ENCODE measurements at places on chromosomes 7 and 10.

- no peak for DNase-seq
Observed at GRCh38 chr10:81866753-81867152, 8.2 kb upstream of the NRG3 start.

- no peak for DNase-seq
Observed at GRCh38 chr7:18293759-18294158, 201.8 kb upstream of the HDAC9 start.

- DNase-seq = no peak
Observed at GRCh38 chr10:63653747-63654146, 132.5 kb downstream of the REEP3 start.

DNA sequence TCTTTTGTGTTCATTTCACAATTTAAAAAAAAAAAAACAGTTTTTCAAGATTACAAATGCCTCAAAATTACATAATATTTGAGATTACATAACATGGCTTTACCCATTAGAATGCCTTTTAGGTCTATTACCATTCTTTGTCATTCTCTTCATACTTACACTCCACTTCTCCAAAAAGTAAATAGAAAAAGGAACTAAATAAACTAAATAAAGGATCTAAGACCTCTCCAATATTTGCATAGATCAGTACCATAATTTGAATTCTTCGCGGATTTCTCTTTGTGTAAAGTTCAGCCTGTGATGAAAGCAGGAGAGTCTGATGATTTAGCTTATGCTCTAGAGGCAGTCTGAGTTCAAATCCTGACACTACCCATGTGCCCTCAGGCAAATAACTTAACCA lies 56.4 kb upstream of the C1GALT1 start:
- no peak for DNase-seq

DNA sequence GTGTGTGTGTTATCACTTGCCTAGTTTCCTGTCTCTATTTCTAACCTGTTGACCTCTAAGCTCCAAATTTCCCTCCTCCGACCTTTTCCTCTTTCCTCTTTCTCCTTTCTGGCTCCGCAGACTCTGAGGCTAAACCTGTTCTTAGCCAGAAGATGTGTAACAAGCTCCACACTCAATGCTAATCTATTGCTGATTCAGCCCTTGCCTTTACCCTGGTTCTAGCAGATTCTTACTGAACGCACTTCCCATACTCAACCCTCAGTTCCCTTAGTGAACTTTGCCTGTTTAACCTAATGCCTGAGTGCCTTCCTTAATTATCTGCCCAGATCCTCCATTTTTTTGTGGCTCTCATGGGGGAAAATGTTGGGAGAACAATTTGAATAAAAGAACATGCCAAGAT lies 30.0 kb upstream of the SGMS1 start:
- DNase-seq = no peak

DNA sequence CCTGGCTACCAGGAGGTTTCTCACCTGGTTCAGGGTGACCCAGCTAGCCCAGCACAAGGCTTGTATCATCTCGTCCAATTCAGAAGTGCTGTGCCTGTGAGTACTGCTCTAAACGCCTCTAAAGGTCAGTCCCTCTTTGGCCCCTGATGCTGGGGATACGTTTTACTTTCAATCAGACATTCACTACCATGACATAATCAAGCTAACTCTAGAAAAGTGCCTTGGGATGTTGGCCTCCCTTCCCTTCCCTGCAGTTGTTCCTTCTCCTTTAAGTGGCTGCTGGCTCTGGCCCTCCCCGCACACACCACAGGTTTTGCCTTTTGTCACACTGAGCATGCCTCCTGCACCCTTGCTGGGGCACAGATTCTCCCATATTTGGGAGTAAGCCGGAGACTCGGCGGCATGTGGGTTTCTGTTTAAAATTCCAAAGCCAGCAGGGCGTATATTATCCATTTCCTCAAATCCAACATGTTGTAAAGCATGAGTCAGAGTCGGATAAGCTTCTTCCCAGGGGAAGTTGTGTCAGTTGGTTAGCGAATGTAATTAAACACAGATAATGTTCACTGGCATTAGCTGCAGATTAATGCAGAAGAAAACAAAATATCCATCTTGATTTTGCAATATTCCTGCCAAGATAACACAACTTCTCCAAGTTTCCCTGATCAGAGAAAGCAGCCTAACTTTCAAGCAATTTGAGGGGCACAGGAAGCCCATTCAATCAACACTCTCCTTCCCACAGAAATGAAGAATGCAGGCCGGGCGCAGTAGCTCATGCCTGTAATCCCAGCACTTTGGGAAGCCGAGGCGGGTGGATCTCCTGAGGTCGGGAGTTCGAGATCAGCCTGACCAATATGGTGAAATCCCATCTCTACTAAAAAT lies 31.8 kb upstream of the VCL start:
- no peak for DNase-seq

- DNase-seq = no peak
Observed at GRCh38 chr10:79268161-79268601, 79.1 kb upstream of the PPIF start.

DNA sequence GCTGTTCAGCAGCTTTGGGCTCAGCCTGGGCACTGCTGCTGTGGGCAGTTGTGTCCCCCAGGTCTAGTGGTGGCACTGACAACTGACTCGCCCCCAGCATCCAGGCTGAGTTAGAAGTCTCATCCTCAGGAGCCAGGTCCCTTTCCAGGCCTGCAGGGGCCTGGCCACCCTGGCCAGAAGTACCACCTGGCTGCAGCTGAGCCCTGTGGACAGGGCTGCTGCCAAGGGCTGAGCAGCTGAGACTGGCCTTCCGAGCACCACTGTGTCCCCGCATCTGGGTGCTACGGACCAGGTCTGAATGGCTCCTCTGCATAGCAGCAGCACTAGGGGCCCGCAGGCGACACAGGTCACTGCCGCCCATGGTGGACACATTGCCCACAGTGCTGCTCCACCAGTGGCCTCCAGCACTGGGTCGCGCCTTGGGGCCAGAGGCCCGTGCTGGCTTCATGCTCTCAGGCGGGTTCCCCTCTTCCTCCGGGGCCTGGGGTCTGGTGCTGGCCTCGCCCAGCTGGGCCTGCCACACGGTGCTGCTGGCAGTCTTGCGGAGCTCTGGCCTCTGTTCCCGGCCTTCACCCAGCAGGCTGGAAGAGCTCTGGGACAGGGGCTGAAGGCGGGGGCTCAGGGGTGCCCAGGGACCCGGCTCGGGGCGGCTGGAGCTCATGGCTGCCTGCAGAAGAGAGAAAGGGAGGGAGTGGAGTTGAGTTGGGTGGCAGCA lies 6.2 kb downstream of the GPRIN2 start:
- no peak for DNase-seq

- no peak for DNase-seq
Observed at GRCh38 chr7:73437621-73438416, 4.2 kb downstream of the FZD9 start.

GRCh38 chr10:98244586-98244985 lies 23.4 kb downstream of the LOXL4 start:
- no peak for DNase-seq

- no peak for DNase-seq
Observed at GRCh38 chr7:139730746-139731612, 46.8 kb downstream of the HIPK2 start.

DNA sequence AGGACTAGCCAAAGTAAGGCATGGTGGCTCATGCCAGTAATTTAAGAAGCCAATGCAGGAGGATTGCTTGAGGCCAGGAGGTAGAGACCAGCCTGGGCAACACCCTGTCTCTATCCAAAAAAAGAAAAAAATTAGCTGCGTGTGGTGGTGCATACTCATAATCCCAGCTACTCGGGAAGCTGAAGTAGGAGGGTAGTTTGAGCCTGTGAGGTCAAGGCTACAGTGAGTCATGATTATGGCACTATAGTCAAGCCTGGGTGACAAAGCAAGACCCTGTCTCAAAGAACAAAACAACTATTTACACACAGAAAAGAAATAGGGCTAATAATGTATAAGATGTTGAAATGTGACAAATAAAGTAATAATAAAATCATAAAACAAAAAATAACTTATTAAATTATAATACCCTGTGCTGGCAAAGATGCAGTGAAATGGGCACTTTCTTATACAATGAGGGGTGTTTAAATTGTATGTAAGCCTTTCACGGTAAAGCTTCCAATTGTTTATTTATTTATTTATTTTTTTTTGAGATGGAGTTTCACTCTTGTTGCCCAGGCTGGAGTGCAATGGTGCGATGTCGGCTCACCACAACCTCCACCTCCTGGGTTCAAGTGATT lies 175.2 kb downstream of the TPST1 start:
- DNase-seq = no peak

GRCh38 chr10:97081621-97082235 lies 104.0 kb downstream of the SLIT1 start:
- DNase-seq = peak; percentile 65

- no peak for DNase-seq
Observed at GRCh38 chr7:1508277-1508758, 4.1 kb upstream of the INTS1 start.

DNA sequence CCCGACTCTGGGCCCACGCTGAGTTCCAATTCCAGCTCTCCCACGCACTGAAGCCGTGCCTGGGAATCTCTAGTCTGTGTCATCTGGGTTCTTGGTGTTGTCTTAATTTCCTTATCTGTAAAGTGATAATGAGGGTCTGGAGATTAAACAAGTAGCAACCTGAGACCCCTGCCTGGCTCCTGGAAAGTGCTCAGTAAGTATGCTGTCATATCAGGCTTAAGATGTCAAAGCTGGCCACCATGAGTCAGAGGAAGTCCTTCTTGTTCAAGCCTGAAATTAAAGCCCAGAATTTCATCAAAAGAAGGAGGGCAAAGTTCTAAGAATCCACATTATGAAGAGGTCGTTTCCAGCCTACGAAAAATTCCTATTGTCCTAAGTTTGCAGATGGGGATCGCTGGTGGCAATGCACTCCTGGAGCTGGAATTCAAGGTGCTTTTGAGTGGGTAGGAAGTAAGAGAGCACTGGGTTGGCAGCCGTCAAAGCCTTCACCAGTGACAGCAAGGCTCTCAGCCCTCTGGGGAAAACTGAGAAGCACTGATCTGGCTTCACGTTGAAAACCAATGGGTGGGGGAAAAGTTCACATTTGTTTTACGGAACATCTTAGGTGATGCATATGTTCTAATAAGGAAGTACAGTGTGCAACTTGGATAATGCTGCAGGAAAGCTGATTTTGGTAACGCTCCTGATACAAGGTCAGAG lies 50.3 kb upstream of the NCAPG2 start:
- no peak for DNase-seq

DNA sequence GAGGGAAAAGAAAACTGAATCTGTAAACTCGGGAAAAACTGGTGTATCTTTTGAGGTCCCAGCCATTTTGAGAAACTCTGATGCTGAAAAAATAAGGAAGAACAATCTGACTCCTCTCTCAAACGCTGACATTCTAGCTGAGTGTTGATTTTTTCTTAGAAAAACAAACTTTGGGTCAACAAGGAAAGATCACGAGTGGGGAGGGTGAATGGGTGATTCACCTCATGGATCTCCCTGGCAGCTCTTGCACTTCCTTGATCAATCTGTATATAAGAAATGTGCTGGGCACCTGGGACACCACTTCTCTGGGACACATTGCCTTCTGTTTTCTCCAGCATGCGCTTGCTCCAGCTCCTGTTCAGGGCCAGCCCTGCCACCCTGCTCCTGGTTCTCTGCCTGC lies at the start of gene PIP:
TSS of gene PIP (plus strand) at position 297 of the 400 bp plus-strand sequence. CDS start at position 337, 40 bp downstream.
- DNase-seq = no peak

DNA sequence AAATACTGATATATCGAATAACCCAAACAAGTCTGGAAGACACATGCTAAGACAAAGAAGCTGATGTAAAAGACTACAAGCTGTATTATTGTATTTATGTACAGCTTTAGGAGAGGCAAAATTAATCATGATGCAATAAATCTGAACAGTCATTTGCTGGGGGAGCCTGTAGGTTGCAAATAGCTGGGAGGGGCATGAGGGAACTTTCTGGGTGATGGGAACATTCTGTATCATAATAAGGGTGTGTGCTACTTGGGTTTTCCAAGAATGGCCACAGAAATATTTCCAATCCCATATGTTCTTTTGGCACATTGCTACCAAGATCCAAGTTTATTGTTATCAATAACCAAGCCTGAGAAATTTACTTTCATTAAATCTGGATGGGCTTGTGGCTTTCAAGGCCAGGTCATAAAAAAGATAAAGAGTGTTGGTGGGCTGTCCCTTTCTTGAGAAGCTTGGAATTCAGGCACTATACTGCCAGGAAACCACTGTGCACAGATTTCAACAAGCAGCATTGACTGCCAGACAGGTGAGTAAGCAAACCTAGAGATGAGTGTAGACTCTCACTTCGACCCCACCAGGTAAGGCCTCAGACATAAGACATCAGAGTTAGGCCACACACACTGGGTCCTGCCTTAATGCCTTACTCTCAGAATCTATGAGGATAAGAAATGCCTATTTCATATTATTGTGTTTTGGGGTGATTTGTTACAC lies 629.7 kb upstream of the FZD8 start:
- DNase-seq = no peak

DNA sequence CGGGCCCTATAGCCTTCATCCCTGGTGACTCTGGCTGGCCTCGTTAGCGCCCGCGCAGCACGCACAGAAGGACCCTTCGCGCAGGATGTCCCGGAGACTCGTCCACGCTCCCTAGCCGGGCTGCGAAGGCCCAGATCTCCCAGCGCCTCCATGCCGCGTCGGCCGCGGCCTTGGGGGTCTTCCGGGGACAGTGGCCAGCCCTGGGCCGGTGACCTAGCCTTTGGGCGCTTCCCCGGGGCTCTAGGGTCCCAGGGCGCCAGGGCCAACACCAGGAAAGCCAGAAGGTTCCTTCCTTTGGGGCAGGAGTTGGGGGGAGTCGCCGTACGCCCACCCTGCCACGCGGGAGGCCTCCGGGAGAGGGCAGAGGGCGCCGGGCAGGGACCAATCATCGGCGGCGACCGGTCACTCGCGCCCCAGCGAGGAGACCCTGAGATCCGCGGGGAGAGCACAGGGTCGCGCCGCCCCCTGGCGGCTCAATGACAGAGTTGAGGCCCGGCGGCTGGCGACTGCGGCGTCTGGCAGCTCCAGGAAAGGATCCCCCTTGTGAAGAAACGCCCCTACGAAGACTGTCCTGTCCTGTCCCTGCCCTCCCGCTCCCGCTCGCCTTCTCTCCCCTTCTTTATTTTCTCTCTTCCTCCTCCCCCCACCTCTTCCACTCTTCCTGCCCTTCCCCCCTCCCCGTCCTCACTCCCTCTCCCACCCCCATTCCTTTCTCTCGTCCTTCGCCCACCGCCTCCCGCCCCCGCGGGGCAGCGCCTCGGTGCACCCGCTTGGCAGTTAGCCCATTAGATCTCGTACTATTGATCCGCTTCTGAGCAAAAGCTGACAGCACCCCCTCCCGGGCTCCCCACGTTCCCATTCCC lies 62.3 kb upstream of the LBX1 start:
- DNase-seq = peak; percentile 37

DNA sequence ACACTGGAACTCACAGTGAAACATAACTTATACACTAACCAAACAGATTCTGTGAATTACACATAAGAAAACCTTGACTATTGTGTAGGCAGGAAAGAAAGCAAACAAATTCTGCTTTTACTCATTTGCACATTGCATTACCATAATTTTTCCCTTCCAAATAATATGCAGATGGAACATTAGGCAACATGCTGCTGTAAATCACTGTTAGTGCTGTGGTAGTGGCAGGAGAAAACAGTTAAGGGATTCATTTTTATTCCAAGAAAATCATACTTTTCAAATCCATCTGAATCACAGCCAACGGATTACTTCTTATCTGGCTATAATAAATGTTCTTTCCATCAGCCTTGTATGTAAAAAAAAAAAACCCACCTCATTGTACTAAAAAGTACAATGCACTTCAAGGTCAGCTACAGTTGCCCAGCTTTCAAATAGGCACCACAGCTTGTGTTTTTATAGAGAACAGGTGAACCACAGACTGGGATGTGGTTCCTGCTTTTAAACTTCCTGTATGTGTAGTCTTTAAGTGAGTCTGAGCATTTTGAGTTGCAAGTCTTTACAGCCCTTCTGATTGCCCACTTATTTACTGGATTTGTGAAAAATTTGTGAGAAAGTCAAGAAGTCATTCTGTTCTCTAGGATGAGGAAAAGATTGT lies 590.0 kb upstream of the SEMA3D start:
- no peak for DNase-seq

- DNase-seq = no peak
Observed at GRCh38 chr10:100303724-100304319, 17.3 kb upstream of the BLOC1S2 start.
